OCI-LY7 (cell line): ENCODE measurements at places on chromosomes 12 and 14.

GRCh38 chr14:89531661-89532335, 114.8 kb upstream of the FOXN3 start:
- DNase-seq: no peak

DNA sequence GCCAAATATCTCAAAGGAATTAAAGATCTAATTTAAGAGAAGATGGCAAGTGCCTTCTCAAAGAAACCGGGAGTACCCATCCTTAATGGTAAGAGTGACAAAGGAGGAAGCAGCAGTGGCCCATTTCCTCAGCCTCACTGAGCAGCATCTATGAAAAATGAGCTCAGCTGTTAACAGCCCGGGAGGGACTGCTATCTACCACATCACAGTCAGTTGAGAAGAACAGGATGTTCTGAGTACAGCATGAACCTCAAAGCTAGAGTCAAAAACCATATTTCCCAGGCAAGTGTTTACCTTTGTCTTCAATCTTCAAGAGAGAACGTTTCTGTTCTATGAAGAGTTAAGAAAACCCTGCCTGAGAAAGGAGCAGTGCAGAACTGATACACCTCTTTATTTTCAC, 115.0 kb downstream of the BTG1 start:
- peak; percentile 82 for DNase-seq

GRCh38 chr12:1896964-1897363, 21.5 kb downstream of the CACNA2D4 start:
- no peak for DNase-seq

GRCh38 chr12:84159260-84159659, 753.3 kb downstream of the SLC6A15 start:
- no peak for DNase-seq

DNA sequence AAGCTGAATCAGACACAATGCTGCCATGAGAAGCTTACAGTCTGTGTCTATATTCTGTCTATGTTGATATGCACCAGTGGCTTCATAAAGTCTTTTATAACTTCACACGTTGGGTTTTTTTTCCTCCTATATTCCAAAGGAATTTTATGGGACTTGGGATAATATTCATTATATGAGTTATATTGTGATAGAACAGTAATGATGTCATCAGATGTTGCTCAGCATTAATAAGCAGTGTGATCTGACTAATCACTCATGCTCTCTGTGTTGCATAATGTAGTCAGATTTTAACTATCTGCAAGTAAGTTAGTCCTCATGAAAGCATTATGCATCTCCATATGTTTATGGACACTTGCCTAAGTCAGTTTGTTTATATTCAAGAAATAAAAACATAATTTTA, 159.6 kb downstream of the PLCZ1 start:
- no peak for DNase-seq

DNA sequence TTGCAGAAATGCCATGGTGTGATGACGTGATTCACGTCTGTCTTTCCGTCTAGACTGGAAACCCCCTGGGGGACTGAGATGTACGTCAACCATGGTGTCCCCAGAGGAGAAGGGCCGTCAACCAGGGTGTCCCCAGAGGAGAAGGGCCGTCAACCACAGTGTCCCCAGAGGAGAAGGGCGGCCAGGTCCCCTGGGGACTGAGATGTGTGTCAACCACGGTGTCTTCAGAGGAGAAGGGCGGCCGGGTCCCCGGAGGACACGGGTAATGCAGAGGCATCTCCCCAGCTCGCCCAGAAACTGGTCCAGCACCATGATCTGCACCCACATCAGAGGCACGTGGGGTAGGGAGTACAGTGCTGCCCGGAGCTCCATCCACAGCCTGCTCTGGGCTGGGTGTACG, 30.6 kb upstream of the GALNT9 start:
- DNase-seq: no peak

- no peak for DNase-seq
Measured at GRCh38 chr14:45867046-45867894, 614.3 kb upstream of the MIS18BP1 start.

- DNase-seq: no peak
Measured at GRCh38 chr12:52655251-52655650, 3.2 kb upstream of the KRT2 start.

DNA sequence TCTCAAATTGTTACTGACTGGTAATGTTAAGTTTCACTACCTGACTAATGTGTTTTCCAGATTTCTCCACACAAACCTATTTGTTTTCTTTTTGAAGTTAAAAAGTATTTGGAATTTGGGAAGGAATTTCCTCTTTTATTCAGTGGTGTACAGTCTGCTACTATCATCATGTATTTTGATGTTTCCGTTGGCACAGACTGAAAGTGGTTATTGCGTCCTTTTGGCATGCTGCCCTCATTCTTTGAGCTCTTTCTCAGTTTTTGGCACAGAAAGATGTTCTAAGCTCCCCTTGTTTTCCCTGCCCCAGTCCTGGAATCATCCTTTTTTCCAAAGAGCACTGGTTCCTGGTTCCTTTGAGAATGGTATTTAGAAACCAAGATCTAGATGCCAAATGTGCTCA, 31.4 kb upstream of the RTRAF start:
- DNase-seq: no peak

DNA sequence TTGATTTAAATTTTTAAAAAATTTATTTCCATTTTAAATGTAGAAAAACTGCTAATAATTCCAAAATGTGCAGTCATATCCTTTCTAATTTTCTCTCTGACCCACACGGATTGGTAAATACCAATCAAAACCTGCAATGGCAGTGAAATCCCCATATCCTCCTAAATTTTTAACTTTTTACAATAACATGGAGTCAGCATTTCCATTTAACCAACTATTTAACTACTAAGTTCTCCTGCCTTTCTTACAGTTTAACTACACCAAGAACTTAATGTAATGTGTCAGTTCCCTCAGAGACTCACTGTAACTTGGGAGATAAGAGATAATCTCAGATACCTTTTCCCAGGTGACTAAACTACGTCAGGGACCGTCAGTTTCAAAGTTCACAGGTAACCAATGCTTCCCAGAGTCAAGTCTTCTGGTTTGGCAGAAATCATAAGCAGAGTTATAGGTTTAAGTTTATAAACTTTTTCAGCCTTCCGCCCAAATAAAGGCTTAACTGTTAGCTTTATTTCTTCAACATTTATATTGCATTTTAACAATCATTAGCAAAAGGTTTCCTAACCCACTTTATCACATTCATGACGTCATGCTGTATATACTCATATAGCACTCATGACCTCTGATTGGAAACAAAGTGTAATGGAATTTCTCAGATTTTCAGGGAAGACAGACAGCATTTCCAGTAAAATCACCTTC, 7.6 kb downstream of the KRAS start:
- DNase-seq: no peak

DNA sequence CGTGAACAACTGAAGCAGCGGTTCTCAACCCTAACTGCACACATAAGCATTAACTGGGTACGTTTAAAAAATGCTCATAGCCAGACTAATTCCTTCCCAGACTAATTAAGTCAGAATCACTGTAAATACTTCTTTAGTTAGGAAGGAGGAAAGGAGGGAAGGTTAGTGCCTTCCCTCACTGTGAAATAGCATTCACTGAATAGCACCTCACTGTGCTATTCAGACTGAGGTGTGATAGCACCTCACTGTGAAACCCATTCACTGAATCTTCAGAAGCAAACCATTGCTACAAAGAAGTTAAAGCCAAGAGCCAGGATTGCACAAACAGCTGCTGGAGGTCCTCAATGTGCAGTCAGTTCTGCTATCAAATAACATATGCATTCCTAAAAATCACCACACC, 58.8 kb downstream of the RTN1 start:
- no peak for DNase-seq

DNA sequence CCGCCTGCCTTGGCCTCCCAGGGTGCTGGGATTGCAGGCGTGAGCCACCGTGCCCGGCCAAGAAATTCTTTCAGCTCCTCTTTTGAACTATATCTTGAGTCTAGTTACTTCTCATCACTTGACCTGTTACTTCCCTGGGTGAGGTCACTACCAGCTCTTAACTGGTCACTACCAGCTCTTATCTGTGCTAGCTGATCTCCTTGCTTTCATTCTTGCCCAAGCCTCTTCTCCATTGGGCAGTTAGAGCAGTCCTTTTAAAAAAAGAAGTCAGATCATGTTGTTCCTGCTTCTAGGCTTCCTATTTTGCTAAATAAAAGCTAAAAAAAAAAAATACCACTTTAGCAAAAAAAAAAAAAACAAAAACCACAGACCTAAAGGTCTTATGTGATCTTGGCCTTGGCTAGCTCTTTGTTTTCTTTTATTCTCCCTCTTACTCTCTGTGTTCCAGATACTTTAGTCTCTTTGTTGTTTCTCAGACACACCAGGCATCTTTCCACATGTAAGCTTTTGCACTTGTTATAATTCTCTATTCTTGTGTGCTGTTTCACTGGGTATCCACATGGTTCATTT, 63.5 kb downstream of the RAD51B start:
- no peak for DNase-seq

DNA sequence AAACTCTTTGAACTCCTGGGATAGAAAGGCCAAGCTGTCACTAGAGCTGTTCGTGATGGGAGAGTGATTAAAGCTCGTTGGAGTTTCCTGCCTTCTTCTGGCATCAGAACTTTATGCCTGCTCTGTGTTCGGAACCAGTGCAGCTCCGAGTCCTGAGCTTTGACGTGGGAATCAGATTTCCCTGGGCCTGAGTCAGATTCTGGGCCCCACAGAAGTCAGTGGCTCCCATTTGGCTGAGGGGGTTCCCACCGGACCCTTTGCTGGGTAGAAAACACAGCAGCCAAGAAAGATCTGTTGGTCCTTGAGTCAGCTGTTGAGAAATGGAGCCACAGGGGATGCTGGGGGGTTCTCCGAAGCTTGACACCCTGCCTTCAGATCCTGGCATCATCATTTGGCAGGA, 238.0 kb downstream of the CHST11 start:
- DNase-seq: no peak

GRCh38 chr12:46177025-46177424, 91.8 kb downstream of the SLC38A1 start:
- DNase-seq: no peak

GRCh38 chr12:55927588-55928502, at the start of gene PYM1:
PYM1 (minus strand) TSS chr12:55927894; CDS start chr12:55927761, 133 bp downstream.
- peak; percentile 91 for DNase-seq

DNA sequence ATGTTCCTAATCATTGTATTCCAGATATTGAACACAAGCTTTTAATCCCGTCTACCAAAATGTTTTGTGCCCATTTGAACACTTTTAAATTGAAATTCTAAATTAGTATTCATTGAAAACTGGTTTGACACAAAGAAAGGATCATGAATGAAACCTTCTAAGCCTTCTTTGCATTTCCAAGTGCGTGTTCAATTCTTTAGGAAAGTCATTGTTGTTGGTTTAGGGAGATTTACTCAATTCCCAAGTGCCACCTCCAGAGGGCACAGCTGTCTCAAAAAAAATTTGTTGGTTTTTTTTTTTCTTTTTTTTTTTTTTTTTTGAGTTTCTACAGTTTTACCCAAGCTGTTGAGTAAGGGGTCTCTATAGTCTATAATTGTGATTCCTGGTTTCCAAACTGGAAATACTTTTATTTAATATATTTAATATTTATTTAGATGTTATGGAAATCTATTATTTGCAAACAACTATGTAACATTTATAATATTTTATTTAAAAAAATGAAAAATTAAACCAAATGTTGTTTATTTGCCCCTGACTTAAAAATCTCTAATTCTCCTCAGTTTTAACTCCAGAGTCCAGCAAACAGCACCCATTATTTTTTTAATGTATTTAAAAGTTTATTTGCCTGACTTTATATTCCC, 79.9 kb downstream of the NEDD1 start:
- peak; percentile 56 for DNase-seq

DNA sequence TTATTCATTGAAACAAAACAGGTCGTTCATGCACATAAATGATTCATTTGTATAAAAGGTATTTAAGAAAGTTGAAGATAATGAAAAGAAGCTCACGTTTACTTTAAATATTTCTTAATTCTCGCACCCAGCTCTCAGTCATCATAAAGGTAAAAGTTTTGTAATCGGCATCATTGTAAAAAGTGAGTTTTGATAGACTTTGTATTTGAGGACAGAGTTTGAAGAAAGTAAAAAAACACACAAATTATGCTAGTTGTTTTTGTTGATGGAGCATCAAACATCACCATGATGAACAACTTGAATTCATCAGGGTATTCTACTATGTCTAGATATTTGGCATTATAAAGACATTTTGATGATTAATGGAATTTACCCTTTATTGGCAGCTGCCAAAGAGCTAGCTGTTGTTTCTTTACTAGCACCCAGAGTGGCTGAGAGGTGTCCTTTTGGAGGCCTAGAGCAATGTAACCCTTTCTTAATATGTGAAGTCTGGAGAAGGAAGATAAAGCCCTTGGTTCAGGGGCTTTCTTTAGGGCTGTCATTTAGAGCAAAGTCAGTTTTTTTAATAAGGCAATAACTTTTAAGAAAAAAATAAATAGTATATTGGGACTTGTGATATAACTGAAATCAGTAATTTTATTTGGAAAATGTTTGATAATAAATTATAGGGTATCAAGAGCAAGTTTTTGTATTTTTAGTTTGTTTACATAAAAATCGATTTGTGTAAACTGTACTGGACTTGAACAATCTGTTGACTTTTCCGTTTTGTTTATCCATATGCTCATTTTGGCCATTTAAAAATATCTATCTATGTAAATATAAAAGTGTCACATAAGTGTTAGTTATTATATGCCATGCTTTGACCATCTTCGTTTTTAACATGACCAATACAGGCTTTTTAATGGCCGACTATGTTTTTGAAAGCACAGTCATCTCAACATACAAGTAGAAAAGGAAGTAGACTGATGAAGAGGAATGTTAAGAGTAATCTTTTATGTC, 7.4 kb downstream of the GLRX5 start:
- DNase-seq: no peak

GRCh38 chr12:65495233-65495632, 216.8 kb downstream of the MSRB3 start:
- no peak for DNase-seq

GRCh38 chr12:38919191-38919590, 13.8 kb upstream of the CPNE8 start:
- no peak for DNase-seq

- DNase-seq: peak; percentile 18
Measured at GRCh38 chr14:59897757-59898383, 22.1 kb upstream of the LRRC9 start.

DNA sequence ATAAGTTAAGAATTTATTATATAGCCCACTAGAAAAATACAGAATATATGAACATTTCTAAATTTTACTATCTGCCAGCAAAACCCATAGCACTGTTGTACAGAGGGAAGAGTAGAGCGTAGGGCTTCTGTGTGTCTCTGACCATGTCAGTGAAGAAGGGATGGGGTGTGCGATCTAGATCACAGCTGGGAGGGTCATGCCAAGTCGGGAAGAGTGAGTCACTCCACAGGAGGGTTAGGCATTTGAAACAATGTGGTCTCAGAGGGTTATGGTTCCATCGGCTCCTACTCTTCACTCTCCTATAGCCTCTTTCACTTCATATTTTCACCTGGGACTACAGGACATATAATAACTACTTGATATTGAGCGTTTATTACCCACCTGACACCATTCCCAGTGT, 185.1 kb upstream of the DDHD1 start:
- no peak for DNase-seq
